ENCODE measurements at places on chromosomes 6 and 20.
A peak's percentile ranks its signal among the peaks of the same experiment; 100 is the strongest.

DNA sequence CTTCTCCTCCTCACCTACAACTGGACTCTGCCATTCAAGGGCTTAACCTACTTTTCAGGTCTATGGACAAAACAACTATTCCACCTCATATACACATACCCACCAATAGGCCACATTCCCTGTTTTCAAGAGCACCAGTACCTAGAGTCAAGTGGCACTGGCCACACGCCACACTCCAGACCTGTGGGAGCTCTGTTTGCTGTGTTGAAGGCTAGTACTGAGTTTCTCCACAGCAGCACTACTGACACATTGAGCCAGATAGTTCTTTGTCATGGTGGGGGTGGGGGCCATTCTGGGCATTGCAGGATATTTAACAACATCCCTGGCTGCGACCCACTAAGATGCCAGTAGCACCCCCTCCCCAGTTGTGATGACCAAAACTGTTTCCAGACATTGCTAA is 84.1 kb downstream of the RALGAPA2 start:
- DNase-seq: no peak

GRCh38 chr6:132919045-132919860 is 104.9 kb downstream of the RPS12 start:
- DNase-seq: no peak

GRCh38 chr20:62929051-62929538 is 2.8 kb upstream of the DIDO1 start:
- DNase-seq: peak; percentile 52

DNA sequence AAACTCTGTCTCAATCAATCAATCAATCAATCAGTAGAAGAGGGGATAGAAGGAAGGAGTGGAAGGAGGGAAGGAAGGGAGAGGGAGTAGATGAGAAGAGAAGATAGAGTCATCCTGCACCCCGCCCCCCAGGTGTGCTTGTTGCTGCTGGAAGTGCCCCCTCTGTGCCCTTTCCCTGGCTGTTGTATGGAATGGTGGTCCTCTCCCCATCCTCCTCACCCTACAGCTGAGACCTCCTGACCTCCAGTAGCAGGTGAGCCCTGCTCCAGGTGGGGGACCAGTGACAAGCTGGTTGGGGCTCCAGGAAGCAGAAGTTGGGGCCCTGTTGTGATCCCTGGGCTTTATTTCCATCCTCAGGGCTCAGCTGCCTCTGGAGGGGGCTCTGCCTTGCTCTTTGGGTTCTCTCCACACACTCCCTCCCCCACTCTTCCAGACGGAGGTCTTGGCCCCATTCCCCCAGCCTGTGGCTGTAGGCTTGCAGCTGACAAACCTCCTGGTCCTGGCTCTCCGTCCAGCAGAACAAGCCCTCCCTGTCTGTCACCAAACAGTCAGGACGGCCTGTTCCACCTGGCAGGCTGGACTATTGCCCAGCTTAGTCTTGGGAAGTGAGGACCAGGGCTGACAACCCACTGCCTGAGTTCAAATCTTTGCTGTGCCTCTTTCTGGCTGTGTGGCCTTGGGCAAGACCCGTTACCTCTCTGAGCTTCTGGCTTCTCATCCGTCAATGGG is 26.0 kb upstream of the SCRT2 start:
- DNase-seq: no peak

- no peak for DNase-seq
Observed at GRCh38 chr20:24366336-24367004, 103.0 kb upstream of the SYNDIG1 start.

GRCh38 chr20:43151901-43152300 is 37.8 kb downstream of the PTPRT start:
- no peak for DNase-seq

DNA sequence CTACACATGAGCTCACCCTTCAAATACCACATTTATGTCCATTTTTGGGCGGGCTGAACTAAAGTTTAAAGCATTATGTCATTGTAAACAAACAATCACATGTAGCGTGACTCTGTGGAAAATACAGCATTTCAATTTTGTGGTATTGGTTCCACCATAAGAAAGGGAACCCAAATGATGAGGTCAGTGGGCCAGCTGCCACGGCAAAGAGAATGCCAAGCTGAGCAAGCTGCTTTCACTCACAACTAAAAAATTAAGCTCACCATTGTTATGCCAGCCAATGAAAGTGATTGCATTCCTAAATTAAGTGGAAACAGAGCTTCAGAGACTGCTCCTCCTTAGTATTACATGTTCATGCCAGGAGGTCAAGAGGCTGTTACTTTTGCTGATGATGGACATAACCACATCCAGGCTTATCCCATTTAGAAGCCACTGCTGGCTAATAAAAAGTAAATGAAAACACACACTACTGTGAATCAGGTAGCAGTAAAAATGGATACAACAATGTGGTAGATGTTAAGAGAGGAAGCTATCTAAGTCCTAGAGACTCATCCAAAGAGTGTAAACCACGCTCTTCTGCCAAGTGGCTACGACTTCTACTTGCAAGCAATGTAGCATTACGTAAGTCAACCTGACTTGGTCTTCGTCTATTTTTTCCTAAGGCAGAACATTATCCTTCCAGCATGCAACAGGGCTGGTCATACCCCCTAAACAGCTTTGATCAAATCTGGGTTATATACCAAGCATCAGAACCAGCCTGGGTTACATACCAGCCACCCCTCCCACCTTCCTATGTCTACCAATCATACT is 164.8 kb downstream of the BACH2 start:
- DNase-seq: no peak

GRCh38 chr20:23918101-23918862 is 38.7 kb upstream of the CST5 start:
- DNase-seq: no peak

DNA sequence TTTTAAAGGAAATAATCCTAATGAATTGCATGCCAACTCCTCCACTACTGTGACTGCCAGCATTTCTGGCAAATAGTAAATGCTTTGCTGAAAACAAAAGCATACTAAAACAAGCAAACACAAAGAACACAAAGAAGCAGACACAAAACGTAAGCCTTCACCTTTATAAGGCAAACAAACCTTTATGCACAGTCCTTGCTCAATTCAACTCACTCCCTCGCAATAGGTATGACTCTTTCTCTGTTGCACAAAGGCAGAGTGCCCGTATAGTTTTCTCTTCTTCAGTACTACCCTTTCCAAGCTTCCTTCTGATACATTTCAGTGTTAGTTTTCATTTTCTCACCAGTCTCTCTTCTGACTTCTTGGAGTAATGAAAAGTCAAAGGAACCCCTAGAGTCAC is 63.9 kb downstream of the PDE10A start:
- no peak for DNase-seq

DNA sequence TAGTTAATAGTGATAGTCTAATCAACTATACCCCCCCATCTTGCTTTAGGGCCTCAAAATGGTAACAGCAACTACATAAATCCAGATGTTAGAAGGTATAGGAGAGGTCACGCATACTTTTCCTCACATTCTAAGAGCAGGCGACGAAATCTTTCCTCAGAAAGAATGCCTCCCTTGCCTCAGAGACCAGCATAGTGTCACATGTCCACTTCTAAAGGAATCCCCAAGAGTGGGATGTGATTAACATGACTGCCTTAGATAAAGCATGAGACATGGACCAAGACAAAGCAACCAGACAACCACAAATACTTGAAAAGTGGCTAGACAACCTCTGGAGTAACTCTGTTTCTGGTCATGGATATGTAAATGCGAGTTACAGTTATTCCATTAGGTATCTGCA is 710.7 kb downstream of the EYS start:
- DNase-seq: no peak

DNA sequence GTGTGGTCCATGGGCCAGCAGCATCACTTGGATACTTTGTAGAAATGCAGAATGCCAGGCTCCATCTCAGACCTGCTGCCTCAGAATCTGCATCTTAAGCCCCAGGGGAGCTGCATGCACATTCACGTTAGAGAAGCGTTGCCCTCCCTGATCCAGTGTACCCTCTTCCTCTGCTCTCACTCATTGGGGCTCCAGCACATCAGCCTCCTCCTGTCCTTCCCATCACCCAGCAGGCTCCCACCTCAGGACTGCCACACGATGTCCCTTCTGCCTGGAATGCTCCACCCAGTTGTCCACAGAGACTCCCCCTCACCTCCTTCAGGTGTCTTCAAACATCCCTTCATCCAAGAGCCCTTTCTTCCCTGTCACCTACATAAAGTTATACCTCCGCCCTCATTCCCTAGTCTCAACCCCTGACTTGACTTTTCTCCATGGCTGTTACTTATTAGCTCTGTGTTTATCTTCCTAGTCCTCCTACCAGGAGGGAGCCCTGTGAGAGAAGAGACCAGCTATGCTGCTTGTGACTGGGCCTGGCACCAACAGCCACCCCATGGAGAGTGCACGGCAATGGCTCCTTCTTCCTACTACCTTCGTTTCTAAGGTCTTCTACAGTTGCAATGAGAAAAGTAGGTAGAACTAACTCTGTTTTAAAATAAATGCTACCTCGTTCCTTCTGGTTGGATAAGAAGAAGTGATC is 3.3 kb upstream of the ACSS1 start:
- DNase-seq: no peak

- DNase-seq: no peak
Observed at GRCh38 chr6:167826896-167827582, at the start of gene AFDN. Gene AFDN (plus strand): TSS chr6:167826911. CDS start chr6:167827133, 222 bp downstream.

DNA sequence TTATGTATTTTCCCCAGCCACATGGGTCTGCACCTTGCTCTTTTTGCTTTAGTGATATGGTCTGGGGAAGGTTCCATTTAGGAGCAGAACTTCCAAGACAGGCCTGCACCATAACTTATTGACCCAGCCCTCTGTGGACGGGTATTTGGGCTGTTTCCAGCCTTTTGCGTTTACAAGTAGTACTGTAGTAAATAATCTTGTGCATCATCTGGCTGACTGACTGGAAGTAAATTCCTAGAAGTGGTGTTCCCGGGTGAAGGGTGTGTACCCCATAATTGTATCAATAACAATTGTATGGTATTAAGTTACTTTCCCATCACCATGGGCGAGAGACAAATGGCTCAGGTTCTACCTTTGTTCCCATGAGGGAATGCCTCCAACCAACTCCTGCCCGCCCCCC is 31.6 kb downstream of the SPDEF start:
- no peak for DNase-seq

GRCh38 chr6:126701676-126702560 is 362.0 kb downstream of the CENPW start:
- no peak for DNase-seq

- no peak for DNase-seq
Observed at GRCh38 chr6:38354905-38355304, 284.8 kb downstream of the BTBD9 start.

- DNase-seq: no peak
Observed at GRCh38 chr6:89483111-89483720, 50.3 kb downstream of the ANKRD6 start.

DNA sequence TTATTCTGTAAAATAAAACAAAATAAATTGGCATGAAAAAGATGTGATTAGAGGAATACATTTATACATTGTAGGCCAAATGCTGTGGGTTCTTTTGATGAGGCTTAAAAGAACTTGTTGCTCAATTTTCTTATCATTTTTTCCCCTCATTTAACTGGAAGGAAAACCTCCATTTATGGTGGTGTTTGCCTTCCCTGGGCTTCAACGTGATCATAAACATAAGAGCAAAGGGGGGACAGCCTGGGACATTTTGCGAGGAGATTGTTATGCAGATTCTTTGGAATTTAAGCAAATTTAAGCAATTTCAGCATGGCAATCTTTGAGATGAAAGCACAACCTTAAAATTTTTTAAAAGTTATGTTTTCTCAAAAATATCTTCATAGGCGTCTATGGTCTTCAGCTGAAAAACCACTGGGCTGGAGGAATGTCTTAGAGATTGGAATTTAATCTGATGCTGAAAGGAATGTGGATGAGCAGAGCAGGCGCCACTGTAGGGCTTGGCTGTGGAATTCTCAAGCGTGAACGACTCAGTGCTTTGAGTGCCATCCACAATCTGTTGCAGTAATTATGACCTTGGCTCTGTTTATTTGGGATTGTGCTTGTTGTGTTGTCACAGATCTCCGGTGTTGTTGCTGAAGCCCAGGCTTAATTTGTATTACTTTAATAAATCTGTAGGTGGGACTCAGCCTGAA is 149.4 kb upstream of the MLIP start:
- no peak for DNase-seq

DNA sequence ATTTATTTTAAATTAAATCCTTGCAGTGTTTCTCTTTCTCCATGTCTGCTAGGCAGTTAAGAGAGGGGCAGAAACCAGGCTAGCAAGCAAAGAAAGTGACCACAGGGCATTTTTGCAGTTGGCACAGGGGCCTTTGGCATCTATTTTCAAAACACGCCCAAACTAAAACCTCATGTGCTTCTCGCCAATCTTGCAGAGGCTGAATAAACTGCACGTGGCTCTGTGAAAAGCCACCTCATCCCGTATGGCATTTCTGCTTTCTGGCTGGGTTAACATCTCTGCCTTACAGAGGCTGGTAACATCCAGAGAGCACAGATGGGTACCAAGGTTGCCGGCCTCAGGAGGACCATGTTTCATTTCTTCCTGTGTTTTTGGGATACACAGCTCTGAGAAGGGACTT is 54.6 kb downstream of the GJA10 start:
- no peak for DNase-seq

DNA sequence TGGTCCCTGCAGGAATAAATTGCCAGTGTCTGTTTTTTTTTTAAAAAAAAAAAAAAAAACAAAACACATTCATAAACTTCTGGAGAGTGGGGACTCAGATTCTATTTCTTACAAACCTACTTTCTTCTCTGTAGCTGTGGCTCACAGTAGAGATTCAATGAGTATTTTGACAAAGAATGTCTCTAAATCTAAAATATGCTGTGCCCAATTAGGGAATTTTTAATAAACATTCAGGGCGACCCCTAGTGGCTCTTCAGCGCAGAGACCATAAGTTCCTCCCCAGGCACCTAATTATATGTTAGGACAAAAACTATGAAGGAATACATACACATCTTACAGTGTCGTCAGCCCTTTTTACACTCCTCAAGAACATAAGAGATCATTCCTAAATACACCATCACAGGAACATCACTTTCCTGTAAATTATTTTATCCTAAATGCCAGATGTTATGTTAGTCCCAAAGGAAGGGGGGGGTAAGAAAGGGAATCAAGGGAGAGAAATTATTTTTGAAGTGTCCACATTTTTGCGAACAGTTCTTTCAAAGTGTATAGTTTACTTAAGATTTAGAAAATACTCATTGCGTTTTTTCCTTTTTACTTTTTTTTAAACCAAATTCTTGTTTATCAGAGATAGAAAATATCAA is 21.8 kb upstream of the NAA20 start:
- DNase-seq: peak; percentile 11

DNA sequence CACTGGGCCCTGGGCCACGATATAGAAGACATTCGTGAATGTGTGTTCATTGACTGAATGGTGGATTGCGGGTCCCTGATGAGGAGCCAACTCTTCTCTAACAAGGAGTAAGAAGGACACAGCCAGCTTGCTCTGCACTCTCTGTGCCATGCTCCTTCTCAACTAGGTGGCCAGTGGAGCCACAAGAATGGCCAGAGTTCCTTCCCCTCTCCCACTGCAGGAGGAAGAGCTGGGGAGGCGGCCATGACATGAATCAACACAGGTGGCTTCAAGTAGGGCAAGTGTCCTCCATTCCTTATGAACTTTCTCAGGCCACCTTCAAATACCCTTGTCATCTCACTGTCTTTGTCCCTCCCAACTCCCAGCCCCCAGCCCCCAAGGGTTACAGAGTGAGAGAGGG is 305.7 kb downstream of the KIF16B start:
- DNase-seq: no peak

GRCh38 chr6:160428818-160429619 is 80.8 kb downstream of the SLC22A3 start:
- no peak for DNase-seq

GRCh38 chr20:58088105-58088504 is 140.3 kb downstream of the ANKRD60 start:
- no peak for DNase-seq

GRCh38 chr20:37525810-37526209 is 1.9 kb downstream of the BLCAP start:
- no peak for DNase-seq

GRCh38 chr20:48592107-48592940 is 235.5 kb downstream of the PREX1 start:
- DNase-seq: no peak

Measured in activated gamma-delta T cell treated with Interleukin-2 at 50 U/mL for 16 hours (primary cell).